Neural progenitor cell (in vitro differentiated cells): ENCODE measurements at places on chromosomes 7 and 10. TPM values are rescaled to one million over a fixed set of nuclear protein-coding genes. Genes with fewer than 3 reads are reported as not detected.

- no peak for DNase-seq
These were observed 554.7 kb downstream of the SORCS3 start for GRCh38 chr10:105195831-105196230.

DNA sequence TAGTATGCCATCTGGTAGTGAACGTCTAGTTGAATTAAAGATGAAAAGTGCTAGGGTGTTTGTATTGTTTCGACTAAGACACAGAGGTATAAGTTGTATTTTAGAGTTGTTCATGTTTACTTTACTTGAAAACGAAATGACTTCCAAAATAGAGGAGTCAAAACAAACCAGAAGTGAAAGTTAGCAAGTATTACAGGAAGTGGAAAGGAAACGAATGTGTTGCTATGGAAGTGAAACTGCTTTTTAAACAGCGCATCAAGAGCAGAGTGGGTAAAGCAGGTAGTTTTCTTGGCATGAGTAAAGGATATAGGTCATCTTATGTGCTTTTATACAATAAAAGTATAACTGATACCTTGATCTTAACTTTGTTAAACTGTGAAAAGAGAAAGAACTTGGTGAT lies 20.0 kb upstream of the GALNTL5 start:
- no peak for DNase-seq

DNA sequence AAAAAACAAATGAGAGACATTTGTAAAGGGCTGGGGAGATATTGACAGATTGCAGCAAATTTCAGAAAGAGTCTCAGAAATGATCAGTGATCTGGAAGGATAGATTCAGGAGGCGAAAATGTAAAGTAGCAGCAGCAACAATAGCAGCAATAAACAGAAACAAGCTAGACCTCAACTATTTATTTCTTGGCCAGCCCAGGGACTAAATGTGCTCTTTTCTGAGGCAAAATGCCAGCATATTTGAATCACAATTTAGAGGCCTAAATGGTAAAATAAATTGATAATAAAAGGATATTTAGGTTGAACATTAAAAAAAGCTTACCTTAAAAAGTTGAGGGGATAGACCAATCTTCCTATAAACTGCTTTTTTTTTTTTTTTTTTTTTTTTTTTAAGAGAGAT lies 134.6 kb upstream of the ITGB1 start:
- no peak for DNase-seq

GRCh38 chr10:29495366-29495765 lies 139.4 kb downstream of the SVIL start:
- DNase-seq: no peak

- DNase-seq: no peak
These were observed 82.7 kb downstream of the SPAG6 start for GRCh38 chr10:22427890-22428571.

GRCh38 chr7:80449836-80450235 lies 62.0 kb downstream of the GNAT3 start:
- DNase-seq: no peak

- DNase-seq: no peak
These were observed 108.0 kb downstream of the WDFY4 start for GRCh38 chr10:48792687-48793096.

DNA sequence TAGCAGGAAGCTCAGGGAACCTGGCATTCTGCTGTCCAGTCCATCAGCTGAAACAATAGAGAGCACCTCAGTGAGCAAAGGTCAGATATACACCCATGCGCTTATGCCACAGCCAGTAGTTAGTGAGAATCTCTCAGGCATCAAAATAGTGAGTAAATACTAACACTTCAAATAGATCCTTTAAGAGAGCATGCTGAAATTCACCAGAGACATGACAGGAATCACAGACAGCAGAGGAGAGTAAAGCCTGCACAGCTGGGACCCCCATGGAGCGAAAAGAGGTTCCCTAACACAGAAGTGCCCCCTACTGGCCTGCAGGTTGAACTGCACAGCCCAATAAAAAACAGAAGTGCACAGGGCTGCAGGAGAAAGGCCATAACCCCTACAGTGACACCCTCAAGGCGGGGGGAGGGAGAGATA lies 57.6 kb upstream of the ANTXRL start:
- DNase-seq: peak; percentile 78

DNA sequence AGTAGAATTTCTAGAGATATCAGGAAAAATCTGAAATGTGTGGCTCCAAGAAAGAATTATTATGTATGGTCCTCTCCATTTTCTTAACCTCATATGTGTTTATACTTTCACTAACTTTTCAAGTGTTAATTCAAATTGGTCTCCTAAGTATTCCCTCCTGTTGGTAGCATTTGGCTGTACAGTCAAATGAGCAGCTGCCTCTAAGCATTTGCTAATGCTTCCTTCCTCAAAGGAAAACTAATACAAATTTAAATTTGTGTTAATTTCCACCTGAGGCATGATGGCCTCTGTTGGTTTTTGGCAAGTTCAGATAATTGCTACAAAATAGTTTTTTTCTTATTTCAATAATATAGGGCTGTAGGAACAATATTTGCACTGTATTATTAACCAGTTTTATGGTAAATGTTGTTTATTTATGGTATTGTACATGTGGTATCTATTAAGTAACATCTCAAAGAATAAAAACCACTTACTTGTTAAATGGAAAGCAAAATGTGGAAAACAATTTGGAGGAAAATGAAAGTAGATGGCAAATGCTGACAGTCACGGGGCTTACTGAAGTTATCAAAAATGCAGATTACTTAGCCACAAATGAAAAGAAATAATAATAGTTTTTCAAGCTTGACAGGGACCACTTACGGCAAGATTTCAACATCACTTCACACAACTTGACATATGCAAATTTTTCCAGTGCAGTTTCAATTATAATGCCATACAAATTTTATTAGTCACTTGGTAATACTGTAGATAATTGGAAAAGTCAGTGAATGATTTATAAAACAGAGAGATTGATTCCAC lies 299.3 kb upstream of the MEOX2 start:
- no peak for DNase-seq

DNA sequence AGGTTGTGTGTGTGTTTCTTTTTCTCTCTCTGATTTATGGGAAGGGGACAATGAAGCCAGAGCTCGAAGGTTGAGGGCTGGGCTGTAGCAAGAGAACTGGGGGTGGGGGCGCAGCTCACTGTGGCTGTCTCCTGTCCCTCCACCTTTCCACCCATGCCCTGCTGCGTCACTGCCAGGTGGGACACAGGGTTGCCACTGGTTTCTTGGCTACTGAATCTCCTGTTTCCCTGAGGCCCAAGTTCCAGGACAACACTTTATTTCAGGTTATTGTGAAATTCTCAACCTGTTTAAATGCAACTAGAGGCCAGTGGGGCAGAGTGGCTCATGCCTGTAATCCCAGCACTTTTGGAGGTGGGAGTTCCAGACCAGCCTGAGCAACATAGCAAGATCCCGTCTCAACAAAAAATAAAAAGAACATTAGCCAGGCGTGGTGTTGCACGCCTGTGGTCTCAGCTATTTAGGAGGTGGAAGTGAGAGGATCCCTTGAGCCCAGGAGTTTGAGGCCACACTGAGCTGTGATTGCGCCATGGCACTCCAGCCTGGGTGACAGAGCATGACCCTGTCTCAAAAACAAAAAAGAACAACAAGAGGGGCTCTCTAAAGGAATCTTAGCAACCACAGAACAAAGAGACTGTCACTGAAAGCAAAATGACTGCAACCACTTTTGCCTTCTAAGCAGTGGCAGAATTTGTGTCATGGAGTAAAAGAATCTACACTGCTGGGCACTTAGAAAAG lies 22.6 kb downstream of the TBATA start:
- DNase-seq: no peak

GRCh38 chr10:80196950-80197315 lies 8.4 kb downstream of the ANXA11 start:
- no peak for DNase-seq

DNA sequence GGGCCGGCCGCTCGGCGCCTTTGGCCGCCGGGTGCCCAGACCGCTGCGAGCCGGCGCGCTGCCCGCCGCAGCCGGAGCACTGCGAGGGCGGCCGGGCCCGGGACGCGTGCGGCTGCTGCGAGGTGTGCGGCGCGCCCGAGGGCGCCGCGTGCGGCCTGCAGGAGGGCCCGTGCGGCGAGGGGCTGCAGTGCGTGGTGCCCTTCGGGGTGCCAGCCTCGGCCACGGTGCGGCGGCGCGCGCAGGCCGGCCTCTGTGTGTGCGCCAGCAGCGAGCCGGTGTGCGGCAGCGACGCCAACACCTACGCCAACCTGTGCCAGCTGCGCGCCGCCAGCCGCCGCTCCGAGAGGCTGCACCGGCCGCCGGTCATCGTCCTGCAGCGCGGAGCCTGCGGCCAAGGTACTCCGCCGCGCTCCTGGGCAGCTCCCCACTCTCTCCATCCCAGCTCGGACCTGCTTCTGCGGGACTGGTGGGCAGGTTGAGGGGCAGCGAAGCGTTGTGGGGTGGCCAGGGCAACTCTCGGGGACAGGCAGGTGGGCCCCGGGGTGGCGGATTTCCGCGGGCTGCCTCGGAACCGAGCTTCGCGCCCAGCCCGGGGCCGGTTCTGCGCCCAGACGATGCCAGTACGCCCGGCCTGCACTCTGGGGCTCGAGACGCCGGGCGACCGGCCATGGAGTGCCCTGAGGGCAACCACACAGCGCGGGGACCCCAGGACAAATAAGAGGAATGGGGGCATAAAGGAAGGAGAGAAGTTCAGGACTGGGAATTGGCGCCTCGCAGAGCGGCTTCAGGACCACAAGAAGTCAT lies 578 bp downstream of the HTRA1 start:
- peak; percentile 66 for DNase-seq

DNA sequence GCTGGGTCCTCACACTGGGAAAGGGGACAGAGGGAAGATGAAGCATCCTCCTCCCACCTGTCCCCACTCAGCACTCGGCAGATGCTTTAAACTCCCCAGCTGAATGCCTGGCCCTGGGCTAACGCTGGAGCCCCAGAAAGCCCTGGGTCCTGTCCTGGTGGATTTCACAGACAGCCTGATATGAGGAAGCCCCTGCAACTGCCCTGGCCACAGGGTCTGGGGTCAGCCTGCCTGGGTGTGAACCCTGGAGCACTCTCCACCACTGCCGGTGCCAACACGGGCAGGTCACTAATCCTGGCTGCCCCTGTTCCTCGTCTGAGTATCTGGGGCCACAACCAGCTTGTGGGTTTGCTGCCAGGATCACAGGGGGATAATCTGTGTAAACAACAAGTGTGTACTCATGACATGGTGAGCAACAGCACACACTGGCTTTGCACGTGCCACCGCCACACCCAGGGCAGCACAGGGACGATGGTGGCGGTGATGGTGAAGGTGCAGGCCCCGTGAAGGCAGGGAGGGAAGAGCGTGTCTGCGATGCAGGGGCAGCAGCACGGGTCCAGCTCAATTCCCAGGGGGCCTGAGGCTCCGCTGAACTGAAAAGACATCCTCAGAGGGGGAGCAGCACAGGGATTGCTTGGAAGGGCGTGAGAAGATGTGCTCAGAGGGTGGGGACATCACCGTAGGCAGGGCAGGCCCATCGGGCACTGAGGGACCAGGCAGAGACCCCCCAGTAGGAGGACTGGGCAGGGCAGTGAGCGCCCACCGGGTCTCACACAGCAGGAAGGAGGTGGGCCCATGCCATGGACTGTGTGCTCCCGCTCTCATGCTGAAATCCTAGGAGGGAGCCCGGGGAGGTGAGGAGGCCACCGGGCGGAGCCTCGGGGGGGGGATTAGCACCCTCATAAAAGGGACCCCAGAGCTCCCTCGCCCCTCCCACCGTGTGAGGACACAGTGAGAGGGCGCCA lies 238.7 kb downstream of the MAD1L1 start:
- no peak for DNase-seq

- peak; percentile 82 for DNase-seq
These were observed 54.7 kb upstream of the SYPL1 start for GRCh38 chr7:106166651-106167342.

DNA sequence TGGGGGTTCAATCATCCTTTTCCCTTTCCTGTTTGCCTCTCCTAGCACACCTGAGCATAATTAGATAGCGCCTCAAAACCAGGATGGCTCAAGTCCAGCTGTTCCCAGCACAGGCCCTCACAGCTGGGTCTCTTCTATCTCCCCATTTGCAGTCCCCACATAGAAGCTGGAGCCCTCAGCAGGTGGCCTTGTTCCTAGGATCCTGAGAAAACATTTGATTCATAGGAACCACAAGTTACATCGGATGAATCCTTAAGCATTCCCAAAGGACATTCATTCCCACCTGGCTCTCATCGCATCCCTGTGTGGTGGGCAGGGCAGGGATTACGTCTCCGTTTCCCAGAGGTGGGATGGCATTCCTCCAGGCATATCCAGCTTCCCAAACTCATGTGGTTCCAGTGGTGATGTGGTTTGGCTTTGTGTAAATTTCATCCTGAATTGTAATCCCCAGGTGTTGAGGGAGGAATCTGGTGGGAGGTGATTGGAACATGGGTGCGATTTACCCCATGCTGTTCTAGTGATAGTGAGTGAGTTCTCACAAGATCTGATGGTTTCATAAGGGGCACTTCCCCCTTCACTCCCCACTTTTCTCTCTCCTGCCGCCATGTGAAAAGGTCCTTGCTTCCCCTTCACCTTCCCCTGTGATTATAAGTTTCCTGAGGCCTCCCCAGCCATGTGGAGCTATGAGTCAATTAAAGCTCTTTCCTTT lies 49.8 kb upstream of the LEP start:
- DNase-seq: no peak

- DNase-seq: no peak
These were observed 1.5 kb upstream of the C10orf95 start for GRCh38 chr10:102452672-102453340.

GRCh38 chr10:124303662-124304418 lies 114.9 kb downstream of the OAT start:
- DNase-seq: no peak

GRCh38 chr7:137127806-137128205 lies 215.7 kb downstream of the PTN start:
- no peak for DNase-seq

- no peak for DNase-seq
These were observed 111.1 kb downstream of the DOCK1 start for GRCh38 chr10:127016331-127016730.

GRCh38 chr10:11646450-11646849 lies 35.0 kb upstream of the USP6NL start:
- no peak for DNase-seq

The CPA2 gene
- 0.65 and 0.82 TPM in 2 replicates for total RNA-seq

The COL28A1 gene
- 0.43 and 0.60 TPM in 2 replicates for total RNA-seq

The CUZD1 gene
- 0.43 and 0.74 TPM in 2 replicates for total RNA-seq

The CALCR gene
- total RNA-seq: 0.22 TPM in 1 of 2 replicates, not detected in the other

The ZSCAN25 gene
- 8.7 and 13.3 TPM in 2 replicates for total RNA-seq

The RAB19 gene
- total RNA-seq: 1.1 and 3.1 TPM in 2 replicates

The CALML5 gene
- total RNA-seq: not detected in 2 replicates

The ERV3-1 gene
- 44.6 and 50.0 TPM in 2 replicates for total RNA-seq

The CFAP70 gene
- total RNA-seq: 1.1 and 1.7 TPM in 2 replicates

The SLC13A1 gene
- total RNA-seq: not detected in 2 replicates

The ANKRD22 gene
- total RNA-seq: not detected in 2 replicates

The SORCS1 gene
- total RNA-seq: 11.1 and 15.2 TPM in 2 replicates

The MYO1G gene
- 0.03 TPM in 1 of 2 replicates, not detected in the other for total RNA-seq

The GATA3 gene
- total RNA-seq: 0.09 TPM in 1 of 2 replicates, not detected in the other

The TUBAL3 gene
- not detected in 2 replicates for total RNA-seq

The ZNF488 gene
- not detected in 2 replicates for total RNA-seq

The ELOVL3 gene
- total RNA-seq: 0.40 TPM in 1 of 2 replicates, not detected in the other

The DRGX gene
- not detected in 2 replicates for total RNA-seq

The PRKCQ gene
- total RNA-seq: 3.5 TPM in 2 replicates
